NCI-H1048 (cell line): ENCODE measurements at places on chromosomes 3 and 15.

DNA sequence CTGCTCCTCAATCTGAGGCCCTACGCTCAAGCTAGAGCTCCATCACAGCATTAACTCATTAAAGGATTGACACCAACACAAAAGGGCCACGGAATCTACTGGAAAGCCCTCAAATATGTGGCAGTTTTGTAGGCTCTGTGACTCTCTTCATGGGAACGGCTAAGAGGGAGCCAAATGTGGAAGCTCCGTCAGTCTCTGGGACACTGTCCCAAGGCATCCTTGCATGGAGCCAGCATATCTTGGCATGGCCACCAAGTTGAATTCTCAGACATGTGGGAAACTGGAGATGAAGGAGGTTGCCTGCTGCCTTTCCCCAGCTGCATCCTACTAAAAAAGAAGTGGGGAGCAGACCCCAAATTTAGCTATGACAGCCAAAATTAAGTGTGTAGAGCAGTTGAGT lies 296.9 kb downstream of the NTRK3 start:
- DNase-seq, result no peak

DNA sequence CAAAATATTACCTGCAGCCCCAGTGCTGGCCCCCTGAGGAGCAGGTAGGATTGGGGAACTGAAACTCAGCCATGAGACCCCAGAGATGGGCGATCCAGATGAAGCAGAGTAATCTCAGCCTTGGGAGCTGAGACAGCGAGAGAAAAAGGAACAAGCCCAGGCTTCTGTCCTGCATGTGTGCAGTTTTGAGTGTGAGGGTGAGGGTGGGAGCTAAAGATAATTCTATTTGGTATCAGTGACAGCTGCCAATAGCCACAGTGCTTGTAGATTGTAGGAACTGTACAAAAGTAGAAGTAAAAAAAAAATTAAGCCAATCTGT lies 5.9 kb downstream of the ATP8B4 start:
- no peak for DNase-seq

- no peak for DNase-seq
These were observed 37.0 kb upstream of the CASR start for GRCh38 chr3:122146466-122146865.

- no peak for DNase-seq
These were observed 58.4 kb downstream of the ARRDC4 start for GRCh38 chr15:98018761-98019351.

DNA sequence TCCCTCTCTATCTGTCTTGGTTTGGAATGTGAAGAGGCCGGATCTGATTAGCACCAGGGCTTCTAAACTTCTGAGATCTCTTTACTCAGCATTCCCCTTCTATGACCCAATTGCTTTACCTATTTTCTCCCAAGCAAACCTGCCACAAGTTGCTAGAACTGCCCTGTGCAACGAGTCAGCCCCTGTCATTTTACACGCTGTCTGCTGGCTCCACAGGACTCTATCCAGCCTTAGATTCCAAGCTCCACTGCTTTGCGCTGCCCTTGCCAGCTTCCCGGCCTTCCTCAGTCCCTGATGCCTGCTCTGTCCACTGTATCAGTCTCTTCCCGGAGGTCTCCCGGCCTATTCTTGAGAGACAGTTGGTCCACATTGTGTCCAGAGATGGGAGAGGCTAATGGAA lies 12.3 kb downstream of the CEP19 start:
- DNase-seq, result no peak

- DNase-seq, result no peak
These were observed 27.0 kb upstream of the CD200R1L start for GRCh38 chr3:112873632-112874031.

GRCh38 chr3:70738291-70738681 lies 425.8 kb upstream of the MDFIC2 start:
- no peak for DNase-seq

GRCh38 chr3:71355862-71356261 lies 227.7 kb downstream of the FOXP1 start:
- no peak for DNase-seq

- no peak for DNase-seq
These were observed 14.6 kb upstream of the ELP6 start for GRCh38 chr3:47527952-47528725.

DNA sequence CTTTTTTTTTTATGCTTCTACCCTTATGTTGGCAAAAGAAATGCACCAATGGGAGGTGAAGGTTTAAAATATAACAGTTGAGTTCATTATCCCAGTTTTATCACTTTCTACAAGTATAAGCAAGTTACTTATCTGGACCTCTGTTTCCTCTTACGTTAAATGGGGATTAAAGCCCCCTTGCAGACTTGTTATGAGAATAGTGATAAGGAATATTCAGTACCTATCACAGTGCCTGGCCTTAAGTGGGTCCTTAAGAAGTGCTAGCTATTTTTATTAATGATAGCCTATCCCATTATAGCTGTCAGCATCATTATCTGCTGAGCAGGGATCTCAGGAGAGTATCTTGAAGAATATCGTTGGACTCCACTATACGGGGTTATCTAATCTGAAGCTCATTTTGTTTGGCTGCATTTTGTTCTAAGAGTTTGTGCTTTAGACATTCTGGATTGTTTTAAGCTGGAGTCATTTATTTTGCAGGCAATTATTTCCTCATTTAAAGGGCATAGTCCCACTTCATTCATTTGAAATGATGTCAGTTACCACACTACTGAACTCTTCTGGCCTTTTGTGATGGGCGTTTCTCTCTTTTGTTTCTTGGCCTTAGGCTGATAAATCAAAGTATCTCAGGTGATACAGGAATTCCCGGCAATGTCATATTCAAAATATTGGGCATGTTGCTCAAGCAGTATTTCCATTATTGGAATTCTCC lies 28.8 kb downstream of the RAB8B start:
- no peak for DNase-seq

GRCh38 chr15:70383856-70384255 lies 286.1 kb upstream of the TLE3 start:
- DNase-seq, result no peak

- DNase-seq, result no peak
These were observed 250.3 kb upstream of the IGF1R start for GRCh38 chr15:98398056-98398455.

- DNase-seq, result no peak
These were observed 179.9 kb upstream of the TBL1XR1 start for GRCh38 chr3:177377166-177377565.

GRCh38 chr3:128330214-128330842 lies 136.4 kb downstream of the DNAJB8 start:
- DNase-seq, result no peak

- no peak for DNase-seq
These were observed 91.0 kb upstream of the CHMP2B start for GRCh38 chr3:87136066-87136596.

DNA sequence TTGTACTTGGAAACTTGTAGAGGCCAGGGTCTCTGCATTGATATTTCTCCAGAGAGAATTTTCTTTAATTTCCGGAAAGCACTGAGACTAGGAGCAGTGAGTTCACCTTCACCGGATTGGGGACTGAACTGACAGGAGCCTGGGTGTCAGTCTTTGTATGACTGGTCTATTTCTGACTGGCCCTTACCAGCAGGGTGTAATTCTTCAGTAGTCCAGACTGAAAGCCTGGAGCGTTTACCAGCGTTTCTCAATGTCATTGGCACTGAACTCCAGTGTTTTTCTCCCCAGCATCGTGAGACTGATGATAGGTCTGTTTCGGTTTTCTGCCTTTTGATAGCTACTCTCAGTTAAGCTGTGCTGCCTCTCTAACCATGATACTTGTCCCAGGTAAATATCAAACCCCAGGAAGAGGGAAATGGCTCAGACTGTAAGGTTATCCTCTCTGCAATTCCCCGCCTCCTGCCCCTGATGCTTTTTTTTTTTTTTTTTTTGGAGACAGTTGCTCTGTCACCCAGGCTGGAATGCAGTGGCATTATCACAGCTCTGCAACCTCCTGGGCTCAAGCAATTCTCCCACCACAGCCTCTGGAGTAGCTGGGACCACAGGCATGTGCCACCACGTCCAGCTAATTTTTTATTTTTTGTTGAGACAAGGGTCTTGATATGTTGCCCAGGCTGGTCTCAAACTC lies 103.6 kb downstream of the CACNA2D3 start:
- no peak for DNase-seq

- no peak for DNase-seq
These were observed 6.8 kb upstream of the MFSD1 start for GRCh38 chr3:158794936-158795518.

GRCh38 chr3:45223889-45224727 lies 2.0 kb downstream of the TMEM158 start:
- no peak for DNase-seq
